ENCODE measurements at places on chromosomes 1 and 21. TPM values are rescaled to one million over a fixed set of nuclear protein-coding genes. Genes with fewer than 3 reads are reported as not detected.

The FASLG gene
- not detected for total RNA-seq

The HTR6 gene
- 0.14 TPM for total RNA-seq

The ATP6V1G3 gene
- not detected for total RNA-seq

The FCRL5 gene
- total RNA-seq, result not detected

The PMVK gene
- total RNA-seq, result 44.2 TPM

The LEFTY1 gene
- total RNA-seq, result 0.27 TPM

The GNAT2 gene
- not detected for total RNA-seq

The SERPINC1 gene
- not detected for total RNA-seq

The FMO5 gene
- 0.27 TPM for total RNA-seq

The AKR7A3 gene
- total RNA-seq, result 0.16 TPM

The C21orf58 gene
- total RNA-seq, result 4.1 TPM

The CASQ2 gene
- not detected for total RNA-seq

All from A549 treated with CpdA at 1 μM for 4 hours (cell line).